NAMALWA (cell line): ENCODE measurements at places on chromosomes 4 and X.

DNA sequence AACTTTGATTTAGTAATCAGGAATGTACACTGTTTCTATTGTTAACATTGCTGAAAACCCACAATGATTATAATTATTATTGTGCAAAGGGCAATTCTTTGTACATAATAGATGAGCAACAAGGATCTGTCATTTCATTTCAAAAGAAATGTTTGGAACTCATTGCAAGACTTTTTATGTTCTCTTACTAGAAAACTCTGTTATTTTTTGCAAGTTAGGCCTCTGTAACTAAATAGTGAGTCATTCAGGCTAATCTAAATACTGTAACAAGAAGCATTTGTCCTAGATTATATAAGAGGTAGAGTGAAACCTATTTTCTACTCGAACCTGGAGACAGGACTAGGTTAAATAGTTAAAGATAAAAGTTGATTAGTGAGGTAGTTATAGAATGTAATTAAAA lies 93.2 kb upstream of the FAM47B start:
- DNase-seq = no peak

DNA sequence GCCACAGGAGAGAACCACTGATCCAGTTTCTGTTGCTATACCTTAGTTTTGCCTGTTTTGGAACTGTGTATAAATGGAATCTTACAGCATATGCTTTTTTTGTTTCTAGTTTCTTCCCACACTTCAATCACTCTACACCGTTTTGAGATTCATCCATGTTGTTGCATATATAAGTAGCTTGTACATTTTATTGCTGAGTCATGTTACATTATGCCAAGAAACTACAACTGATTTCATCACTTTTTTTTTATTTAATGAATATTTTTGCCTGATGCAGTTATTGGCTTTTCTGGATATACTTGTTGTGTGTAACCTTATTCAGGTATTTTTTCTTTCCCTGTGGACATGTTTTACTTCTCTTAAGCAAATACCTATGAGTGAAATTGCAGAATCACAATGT lies 1135.9 kb downstream of the RAPGEF2 start:
- no peak for DNase-seq

DNA sequence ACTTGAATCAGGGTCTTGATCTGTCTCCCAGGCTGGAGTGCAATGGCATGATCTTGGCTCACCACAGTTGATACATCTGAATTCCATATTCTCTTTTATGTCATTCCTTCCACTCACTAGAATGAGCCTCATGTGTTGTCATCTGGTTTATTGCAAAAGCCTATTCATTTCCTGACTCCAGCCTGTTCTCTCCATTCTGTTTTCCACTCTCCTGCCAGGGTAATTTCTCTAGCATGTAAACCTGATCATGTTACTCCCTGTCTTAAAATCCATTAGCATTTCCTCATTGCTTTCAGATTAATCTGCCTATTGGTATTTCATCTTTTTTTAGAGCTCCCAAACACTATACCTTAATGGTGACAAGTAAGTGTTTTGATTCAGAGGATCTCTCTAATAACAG lies 4.3 kb upstream of the DDX60L start:
- no peak for DNase-seq

DNA sequence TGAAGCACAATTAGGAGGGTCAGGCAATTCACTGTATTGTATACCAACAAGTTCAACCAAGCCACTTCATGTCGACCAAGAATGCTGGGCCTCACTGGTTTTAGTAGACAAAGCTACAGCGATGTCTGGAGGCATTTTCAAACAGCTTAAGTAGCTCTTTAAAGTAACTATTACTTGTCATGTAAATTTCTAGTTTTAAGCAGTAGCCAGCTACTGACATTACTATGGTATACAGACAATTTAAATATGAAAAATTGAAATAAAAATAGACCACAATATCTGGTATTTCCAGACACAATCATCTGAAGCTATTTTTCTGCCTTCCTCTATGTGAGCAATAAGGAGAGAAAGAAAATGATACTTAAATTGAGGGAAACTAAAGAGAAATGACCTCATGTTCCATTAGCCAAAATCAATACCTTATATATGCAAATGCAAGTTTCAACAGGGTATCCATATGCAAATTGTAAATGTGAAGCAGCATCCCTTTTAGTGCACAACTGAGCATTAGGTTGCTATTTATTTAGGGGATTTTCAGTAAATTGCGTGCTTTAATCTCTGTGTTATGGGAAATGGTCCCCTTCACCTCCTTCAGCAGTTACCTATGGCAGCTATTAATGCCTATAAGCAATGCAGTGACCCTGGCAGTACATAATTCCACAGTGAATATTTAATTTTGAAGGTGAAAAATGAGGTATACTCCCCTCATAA lies 119.5 kb downstream of the GPC3 start:
- DNase-seq = no peak

- no peak for DNase-seq
Observed at GRCh38 chr4:78441756-78442155, 109.8 kb upstream of the ANXA3 start.

DNA sequence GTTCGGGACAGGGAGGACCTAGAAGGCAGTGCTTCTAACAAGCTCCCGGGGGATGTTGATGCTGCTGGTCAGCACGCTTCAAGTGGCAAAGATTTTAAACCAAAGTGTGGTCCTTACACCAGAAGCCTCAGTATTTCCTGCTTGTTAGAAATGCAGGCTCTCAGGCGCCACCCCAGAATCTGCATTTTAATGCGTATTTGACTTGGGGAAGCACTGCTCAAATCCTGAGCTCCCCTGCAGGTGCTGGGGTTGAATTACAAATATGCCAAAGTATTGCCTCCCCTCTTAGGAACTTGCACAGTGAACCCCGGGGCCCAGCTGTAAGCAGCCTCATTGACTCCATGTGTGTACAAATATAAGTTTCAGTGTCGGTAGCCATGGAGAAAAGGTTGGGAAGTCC lies 70.8 kb upstream of the RAI2 start:
- no peak for DNase-seq

DNA sequence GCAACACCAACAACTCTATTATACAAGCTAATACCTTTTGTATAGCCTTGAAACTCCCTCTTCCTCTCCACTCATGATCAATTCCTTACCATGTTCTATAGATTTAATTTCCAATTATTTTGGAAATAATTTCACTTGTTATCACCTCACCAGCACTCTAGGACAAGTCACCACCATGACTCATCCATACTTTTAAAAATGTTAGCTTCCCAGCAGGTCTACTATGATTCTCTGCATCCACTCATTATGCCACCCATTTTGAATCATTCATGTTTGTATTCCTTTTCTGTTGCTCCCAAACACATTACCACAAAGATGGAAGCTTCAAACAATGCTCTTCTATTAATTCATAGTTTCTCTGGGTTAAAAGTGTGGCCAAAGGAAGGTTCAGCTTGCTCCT lies 469.6 kb downstream of the PDGFC start:
- DNase-seq = no peak

DNA sequence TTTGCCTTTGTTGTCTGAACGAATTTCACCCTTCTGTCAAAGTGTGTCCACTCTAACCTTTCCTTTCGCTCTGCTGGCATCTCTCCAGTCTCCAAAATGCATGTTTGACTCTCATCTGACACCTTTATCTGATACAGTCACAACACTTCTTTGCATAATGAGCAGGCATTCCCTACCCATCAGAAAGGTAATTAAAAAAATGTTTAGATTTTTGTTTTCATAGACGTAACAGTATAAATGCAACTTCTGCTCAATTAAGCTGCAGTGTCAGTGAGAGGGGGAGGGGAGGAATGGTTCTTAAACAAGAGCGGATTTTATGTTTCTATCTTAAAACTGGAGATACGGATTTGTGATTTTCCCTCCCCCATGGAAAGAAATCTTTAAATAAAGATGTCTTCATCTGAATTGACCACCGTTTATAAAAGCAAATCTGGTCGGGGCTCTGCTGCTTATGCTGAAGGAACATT lies 70.2 kb downstream of the CXXC4 start:
- no peak for DNase-seq

- DNase-seq = no peak
Observed at GRCh38 chr4:7466904-7467303, 32.2 kb upstream of the PSAPL1 start.

DNA sequence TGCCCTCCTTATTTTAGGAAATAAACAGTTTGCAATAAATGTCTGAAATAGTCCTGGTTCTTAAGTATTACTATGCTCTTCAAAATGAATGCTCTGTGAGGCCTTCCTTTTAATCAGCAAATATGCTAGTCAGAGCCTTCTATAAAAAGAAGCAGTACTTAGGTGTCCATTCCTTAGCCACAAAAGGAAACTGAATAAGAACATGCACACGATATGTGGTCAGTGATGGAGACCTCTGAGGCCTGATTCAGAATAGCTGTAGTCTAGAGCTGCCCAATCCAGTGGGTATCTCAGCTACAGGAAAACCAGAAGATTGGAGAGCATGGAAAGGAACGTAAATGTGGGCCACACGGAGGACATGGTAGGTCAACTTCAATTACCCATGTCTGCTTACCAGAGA lies 141.8 kb downstream of the RASL11B start:
- no peak for DNase-seq

- DNase-seq = no peak
Observed at GRCh38 chrX:44842550-44843317, 1.1 kb upstream of the DUSP21 start.

DNA sequence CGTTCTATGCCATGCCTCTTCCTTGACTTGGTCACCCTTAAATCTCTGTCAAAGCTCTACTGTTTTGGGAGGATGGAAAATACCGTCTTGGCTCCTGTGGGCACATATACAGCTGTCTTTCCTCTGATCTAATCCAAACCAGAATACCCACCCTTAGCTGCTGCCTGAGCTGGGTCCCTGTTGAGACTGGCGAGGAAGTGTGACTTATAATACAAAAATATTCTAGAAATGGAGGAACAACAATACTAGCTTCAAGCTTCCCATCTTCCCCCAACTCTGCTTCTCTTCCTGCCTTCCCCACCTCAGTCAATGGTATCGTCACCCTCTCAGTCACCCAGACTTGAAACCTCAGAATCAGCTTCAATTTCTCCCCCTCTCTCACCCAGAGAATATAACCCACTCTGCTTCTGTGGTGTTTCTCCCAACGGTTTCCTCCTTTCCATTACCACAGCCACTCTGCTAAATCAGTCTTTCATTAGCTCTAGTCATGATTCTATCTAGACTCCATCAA lies 599 bp upstream of the IL2RG start:
- no peak for DNase-seq

GRCh38 chr4:138897811-138898226 lies 117.8 kb upstream of the NOCT start:
- no peak for DNase-seq

GRCh38 chr4:31021008-31021407 lies 300.8 kb downstream of the PCDH7 start:
- DNase-seq = no peak

GRCh38 chr4:1247864-1248244 lies 1.1 kb downstream of the CTBP1 start:
- peak; percentile 69 for DNase-seq

DNA sequence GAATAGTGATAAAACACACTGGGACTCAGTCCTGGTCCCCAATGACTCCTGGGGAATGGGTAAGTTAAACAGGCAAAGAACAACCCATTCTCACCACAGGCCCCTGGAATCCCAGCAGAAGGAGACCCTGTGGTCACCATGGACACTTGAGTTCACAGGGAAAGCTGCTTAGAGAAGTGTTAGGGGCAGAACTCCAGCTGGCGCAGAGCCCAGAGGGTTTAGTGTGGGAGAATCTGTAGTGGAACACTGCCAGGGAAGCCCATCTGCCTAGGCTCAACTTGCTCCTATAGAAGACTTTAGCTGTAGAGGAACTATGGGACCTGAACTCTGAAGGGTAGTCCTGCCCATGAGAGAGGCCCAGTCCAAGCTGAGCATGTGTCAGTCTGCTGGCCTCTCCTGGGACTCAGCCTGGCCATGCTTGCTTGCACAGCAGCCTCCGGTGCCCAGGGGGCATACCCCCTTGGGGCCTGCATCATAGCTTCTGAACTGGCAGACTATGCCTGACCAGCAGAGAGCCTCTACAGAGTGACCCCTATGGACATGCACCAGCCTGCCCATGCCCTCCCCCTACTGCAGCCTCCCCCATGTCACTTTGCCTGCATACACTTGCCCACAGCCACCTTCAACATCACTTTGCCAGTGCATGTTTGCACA lies 343.5 kb downstream of the IDS start:
- no peak for DNase-seq

GRCh38 chr4:183842129-183842528 lies 63.0 kb upstream of the STOX2 start:
- DNase-seq = no peak

GRCh38 chr4:109352941-109353340 lies 50.5 kb upstream of the COL25A1 start:
- DNase-seq = no peak

DNA sequence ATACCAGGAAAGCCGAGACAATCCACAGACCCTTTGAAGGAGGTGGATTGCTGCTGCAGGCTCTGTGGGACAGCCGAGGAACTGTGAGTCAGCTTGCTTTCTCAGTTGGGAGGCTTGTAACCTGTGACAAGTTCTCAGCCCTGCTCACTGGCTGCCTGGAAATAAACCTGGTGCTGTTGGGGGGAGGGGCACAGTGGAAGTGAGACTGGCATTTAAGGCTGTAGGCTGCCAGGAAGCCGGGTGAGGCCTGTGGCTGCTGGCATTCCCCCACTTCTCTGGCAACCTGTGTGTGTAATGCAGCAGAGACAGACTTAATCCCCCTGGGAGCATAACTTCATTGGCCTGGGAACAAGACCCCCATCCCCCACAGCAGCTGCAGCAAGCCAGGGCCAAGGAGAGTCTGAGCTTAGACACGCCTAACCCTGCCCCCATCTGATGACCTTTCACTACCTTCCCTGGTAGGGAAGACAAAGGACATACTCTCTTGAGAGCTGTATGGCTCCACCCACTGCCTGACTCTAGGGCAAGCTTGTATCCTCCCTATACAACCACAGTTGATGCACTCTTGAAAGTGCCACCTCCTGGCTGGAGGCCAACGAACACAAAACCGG lies 64.1 kb downstream of the ALPK1 start:
- DNase-seq = peak; percentile 42

DNA sequence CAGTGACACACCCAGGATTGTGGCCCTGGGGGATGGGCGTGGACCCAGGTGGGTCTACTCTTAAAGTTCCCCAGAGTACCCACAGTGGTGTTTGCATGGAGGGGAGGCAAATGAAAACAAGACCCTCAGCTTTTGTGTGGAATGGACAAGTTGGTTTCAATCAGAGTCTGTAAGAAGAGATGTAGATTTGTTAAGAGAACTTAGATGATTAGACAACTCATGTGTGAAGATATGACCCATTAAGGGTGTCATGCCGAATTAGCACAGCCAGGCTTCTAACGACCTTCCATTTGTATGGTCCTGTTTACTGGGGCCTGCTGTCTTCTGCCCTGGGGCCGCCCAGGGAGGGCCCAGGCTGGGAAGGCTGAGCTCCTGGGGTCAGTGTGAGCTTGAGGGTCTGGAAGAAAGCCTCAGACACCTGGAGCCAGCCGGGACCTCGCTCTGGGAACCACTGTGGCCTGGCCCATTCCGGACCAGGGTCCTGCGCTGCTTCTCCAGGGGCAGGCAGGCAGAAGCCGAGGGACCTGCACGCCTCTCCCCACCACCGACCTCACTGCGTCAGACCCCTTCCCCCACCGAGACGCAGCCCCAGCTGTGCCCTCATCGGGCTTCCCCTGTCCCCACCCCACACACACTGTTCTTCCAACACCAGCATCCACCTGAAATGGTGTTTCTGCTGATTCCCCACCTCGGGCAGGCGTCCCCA lies 20.4 kb downstream of the UVSSA start:
- DNase-seq = no peak
